ENCODE measurements at places on chromosomes 7 and 10. TPM values are rescaled to one million over a fixed set of nuclear protein-coding genes. Genes with fewer than 3 reads are reported as not detected.
A peak's percentile ranks its signal among the peaks of the same experiment; 100 is the strongest.

DNA sequence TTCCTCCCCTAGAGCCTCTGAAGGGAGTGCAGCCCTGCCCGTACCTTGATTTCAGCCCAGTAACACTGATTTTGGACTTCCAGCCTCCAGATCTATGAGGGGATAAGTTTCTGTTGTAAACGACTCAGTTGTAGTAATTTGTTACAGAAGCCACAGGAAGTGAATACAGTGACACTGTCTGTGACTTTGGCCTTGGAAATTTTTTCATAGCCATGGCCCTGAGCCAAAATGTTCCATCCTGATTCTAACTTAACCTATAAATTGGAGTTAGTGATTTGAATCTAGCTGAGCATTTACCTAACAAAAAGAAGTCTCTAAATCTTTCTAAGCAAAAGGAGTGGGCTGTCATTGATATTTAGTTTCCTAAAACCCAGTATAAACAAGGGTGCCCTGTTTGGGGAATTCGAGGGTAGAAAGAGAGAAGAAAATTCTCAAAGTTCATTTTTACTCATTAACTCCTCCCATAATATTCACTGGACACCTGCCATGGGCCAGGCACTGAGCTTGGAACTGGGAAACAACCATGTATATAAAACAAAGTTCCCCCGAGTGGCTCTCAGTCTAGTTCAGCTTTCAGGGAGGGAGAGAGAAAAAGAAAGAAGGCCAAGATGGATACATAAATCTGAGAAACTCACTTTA lies 162.3 kb downstream of the SKIDA1 start:
- DNase-seq = no peak

DNA sequence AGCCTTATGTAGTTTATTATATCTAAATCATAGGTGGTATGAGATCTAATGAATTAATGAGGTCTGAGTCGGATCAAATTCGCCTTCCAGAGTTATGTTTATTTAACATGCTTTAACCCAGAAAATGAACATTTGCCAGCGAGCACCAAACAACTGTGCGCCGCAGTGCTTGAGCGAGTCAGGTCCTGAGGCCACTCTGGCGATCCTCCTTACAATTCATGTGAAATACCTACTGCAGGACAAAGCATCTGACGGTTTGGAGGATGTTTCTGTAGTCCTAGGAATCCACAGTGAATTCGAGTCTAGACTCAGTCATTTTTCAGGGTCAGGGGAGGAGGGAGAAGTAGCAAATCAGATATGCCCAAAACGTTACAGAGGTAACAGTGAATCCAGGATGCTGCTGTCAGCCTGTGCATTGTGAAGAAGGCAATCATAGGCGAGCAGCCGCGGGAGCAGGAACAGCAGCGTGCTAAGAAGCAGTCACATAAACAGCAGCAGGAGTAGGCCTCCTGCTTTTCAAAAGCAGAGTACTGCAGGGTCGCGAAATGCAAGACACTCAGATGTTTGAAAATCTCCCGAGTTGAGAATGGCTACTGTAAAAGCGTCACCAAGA lies 120.2 kb downstream of the CACNB2 start:
- no peak for DNase-seq

The MRPS33 gene
- total RNA-seq = 47.0 TPM

The CALML3 gene
- not detected for total RNA-seq

The HPSE2 gene
- 0.14 TPM for total RNA-seq

The ADARB2 gene
- total RNA-seq = 0.28 TPM

DNA sequence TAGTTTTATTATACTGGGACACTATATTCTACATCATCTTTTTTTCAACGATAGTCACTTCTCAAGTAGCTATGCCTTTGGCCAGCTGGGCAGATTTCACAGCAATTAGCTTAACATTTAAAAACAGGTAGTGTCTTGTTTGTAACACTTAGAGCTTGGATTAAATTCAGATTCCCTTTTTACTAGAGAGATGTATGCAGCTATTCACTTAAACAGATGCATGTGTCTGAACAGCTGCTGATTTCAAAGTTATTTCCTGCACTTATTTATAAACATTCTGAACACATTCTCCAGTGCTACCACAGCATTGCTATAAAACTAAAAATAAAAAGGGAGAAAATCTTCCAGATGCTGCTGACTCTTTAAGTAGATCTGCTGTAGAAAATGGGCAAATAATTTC lies 637.2 kb downstream of the POM121L12 start:
- DNase-seq = no peak

GRCh38 chr7:47506382-47507339 lies 75.2 kb downstream of the TNS3 start:
- DNase-seq = no peak

- no peak for DNase-seq
These were observed 139.2 kb downstream of the ETV1 start for GRCh38 chr7:13850185-13850752.

- DNase-seq = peak; percentile 63
These were observed 3.6 kb downstream of the NXPH1 start for GRCh38 chr7:8436965-8437364.

The DKK1 gene
- not detected for total RNA-seq

The SPACDR gene
- 3.5 TPM for total RNA-seq

The CD36 gene
- 6.8 TPM for total RNA-seq

DNA sequence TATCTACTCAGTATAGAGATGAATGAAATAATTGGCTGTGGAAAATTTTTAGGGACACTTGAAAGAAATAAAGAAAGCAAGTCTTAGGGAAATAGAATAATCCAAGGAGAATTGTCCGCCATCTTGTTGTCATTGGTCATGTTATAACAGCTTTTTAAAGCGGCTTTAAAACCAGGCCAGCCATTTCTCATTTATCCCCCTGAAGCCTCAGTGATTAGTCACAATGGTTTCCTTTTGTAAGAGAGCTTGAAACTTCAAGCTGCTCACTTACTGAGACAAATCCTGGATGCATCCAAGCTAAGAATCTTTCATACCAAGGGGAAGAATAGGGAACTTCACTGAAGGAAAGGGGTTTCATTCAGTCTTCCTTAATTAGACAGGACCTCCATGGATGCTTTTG lies 67.9 kb downstream of the SGCE start:
- DNase-seq = no peak

The FGFR2 gene
- total RNA-seq = 0.89 TPM

DNA sequence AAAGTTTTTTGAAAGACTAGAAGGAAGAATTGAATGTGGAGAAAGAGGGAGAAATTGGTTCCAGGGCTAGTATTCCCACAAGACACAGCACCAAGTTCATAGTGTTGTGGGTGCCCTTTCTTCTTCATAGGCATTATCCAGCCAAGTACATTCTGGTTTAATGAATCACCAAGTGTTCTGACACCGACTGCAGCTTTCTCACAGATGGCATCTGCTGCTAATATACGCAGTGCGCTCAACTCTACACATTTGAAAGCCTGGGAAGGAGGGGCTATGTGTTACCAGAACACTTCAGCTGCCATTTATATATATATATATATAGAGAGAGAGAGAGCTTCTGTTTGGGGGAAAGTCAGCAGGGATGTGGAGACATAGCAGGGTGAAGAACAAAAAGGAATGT lies 1168.4 kb downstream of the GATA3 start:
- no peak for DNase-seq

GRCh38 chr10:32987172-32987571 lies 29.1 kb upstream of the ITGB1 start:
- DNase-seq = no peak

DNA sequence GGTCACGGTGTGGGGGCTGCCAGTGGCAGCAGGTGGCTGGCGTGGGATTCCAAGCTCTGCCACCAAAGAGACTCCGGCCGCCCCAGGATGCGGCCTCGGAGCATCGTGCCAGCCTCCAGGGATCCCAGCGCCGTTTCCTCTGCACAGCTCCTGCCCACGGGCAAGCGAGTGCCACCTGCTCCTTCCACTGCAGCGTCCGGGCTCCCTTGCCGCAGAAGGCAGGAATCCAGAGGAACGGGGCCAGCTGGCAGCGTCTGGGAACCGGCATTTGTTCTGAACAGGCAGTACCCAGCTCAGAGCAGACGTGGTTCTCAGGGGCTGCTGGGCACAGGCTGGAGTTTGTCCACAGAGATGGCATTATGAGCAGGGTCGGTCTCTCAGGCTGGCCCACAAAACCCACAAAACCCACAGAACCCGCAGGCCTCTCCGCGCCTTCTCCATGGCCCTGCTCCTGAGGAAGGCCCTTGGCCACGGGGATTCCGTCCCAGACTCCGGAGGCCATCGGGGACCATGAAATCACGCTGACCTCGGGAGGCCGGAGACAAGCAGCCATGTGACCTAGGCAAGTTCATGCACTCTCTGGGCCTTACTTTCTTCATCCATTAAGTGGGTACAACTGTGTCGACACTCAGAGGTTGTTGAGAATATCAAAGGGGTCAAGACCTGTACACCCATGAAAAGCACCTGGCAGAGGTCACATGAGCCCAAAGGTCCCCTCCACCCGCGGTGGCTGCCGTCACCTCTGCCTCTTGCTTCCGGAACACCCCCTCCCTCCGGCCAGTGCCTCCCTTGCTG lies 72.1 kb upstream of the TNRC18 start:
- DNase-seq = no peak

GRCh38 chr7:141001122-141001521 lies 13.6 kb downstream of the MRPS33 start:
- DNase-seq = no peak

GRCh38 chr10:124079864-124080263 lies 13.5 kb downstream of the CHST15 start:
- DNase-seq = no peak

DNA sequence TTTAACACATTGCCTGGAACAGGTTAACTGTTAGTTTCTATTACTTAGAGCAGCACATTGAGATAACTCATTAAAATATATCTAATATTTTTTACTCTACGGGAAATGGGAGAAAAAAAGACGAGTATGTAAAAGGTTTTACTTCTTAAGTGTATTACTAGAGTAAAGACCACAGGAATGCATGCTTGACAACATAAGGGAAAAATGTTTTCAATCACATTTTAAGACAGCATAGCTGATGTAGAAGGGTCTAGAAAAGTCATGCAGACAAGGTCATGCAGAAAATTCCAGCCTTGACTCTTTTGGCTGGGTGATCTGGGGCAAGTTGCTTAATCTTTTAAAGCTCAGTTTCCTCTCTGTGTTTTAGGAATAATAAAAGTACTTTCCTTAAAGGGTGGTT lies 806.2 kb downstream of the CNTNAP2 start:
- no peak for DNase-seq

DNA sequence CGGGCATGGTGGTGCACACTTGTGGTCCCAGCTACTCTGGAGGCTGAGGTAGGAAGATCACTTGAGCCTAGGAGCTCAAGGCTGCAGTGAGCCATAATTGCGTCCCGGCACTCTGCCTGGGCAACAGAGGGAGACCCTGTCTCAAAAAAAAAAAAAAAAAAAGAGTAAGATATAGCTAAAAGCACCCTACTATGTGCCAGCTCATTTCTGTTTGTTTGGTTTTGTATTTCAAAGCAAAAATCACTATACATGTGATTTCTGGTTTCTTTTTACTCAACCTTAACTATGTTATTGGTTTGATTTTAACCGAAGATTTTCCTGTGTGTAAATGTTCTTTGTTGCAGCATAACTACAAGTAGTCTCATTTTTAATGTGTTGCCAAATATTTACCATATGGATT lies 66.5 kb upstream of the RSBN1L start:
- no peak for DNase-seq

DNA sequence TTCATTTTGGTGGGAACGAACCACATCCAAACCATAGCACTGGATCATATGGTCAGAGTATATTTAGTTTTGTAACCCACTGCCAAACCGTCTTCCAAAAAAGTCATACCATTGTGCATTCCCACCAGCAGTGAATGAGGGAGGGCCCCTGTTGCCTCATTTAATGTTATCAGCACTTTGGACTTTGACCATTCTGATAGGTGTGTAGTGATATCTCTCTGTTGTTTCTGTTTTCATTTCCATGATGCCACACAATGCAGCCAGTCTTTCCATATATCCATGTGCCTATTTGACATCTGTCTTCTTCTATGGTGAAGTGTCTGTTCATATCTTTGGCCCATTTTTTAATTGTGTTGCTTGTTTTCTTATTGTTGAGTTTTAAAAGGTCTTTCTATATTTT lies 105.0 kb upstream of the PPP2R2D start:
- DNase-seq = no peak

DNA sequence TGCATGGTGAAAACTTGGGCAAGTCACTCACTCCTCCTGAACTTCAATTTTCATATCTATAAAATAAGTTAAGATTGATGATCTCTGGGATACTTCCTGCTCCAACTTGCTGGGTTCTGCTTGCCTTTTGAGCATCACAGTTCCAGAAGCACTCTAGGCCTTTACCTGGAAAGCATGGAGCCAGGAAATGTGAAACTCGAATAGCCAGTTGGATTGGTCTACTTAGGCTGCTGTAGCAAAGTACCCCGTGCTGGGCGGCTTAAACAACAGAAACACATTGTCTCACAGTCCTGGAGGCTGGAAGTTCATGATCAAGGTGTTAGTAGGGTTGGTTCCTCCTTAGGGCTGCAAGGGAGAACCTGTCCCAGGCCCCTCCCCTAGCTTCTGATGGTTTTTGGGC lies 64.5 kb downstream of the NAMPT start:
- DNase-seq = no peak

GRCh38 chr7:55409482-55410225 lies 44.5 kb downstream of the LANCL2 start:
- no peak for DNase-seq

DNA sequence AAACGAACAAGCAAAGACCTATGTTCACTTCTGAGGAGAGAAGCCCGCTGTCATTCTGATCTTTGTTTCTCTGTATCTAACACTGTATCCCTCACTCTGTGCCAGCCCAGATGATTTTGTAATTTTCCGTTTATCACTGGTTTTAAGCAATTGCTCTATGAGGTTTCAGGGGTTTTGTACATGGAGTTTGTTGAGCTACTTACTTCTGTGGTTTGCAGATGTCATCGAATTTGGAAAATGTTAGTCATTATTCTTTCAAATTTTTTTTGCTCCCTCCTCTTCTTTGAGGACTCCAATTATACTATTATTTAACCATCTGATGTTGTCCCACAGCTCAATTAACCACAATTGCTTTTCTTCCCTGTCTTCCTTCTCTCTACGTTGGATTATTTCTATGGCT lies 650.9 kb upstream of the IGFBP3 start:
- DNase-seq = no peak

DNA sequence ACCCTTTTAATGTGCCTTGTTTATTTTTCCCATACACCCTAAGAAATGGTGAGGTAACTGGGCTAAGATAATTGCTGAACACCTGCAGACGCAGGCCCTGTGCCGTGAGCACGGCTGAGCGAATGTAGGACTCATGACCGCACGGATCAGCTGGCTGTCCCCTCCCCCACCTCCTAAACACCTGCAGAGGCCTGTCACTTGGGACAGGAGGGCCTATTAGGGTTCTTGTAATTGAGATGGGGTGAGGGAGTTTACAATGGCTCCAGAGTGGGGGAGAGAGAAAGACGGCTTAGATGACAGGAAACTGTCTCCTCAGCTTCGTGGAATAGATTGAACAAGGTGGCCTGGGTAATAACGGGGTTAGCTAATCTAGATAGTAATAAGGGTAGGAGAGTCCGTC lies 291.7 kb upstream of the HABP2 start:
- DNase-seq = no peak

GRCh38 chr7:90706072-90706716 lies 110.1 kb downstream of the CDK14 start:
- no peak for DNase-seq

The PRPS1L1 gene
- not detected for total RNA-seq
